T-cell (primary cell): ENCODE measurements at places on chromosomes 3 and 15. TPM values are rescaled to one million over a fixed set of nuclear protein-coding genes. Genes with fewer than 3 reads are reported as not detected.

- H3K4me1 ChIP-seq = no peaks in the 10 kb centered on the region
- no peaks in the 10 kb centered on the region for H3K36me3 ChIP-seq
- no peak overlapping the region for H3K27ac ChIP-seq
- no peak overlapping the region for H3K4me3 ChIP-seq
- H3K27me3 ChIP-seq = no peaks in the 10 kb centered on the region
- DNase-seq = no peak
These were observed 880.1 kb downstream of the PDCD6IP start for GRCh38 chr3:34678575-34678974.

- no peak overlapping the region for H3K4me3 ChIP-seq
- no peaks in the 10 kb centered on the region for H3K36me3 ChIP-seq
- H3K4me1 ChIP-seq = no peaks in the 10 kb centered on the region
- no peak overlapping the region for H3K27ac ChIP-seq
These were observed 357.0 kb downstream of the NR2F2 start for GRCh38 chr15:96687388-96688107.

- no peak for DNase-seq
- no peaks in the 10 kb centered on the region for H3K36me3 ChIP-seq
- H3K4me1 ChIP-seq = no peaks in the 10 kb centered on the region
- H3K27me3 ChIP-seq = no peaks in the 10 kb centered on the region
- H3K27ac ChIP-seq = no peak overlapping the region
These were observed 227.3 kb upstream of the BCHE start for GRCh38 chr3:166064476-166064875.

DNA sequence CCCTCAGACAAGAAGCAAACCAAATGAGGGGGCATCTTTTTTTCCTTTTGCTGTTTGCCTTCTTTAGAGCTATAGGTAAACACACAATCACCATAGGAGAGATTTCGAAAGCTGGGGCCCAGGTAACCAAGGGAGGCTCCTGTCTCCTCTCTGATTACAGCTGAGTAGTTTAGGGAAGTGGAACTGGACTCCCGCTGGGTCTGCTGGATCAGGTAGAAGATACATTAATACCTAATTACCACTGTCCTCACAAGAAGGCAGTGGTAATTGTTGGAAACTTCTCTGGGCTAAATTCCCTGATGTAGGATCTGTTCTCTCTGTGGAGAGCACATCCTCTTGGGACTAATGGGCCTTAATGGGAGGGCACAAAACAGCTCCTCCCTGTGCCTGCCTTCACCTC, 32.7 kb downstream of the HDC start:
- no peaks in the 10 kb centered on the region for H3K27me3 ChIP-seq
- H3K36me3 ChIP-seq = no peaks in the 10 kb centered on the region
- no peak overlapping the region for H3K27ac ChIP-seq
- no peaks in the 10 kb centered on the region for H3K4me1 ChIP-seq
- H3K4me3 ChIP-seq = no peak overlapping the region

GRCh38 chr3:79845546-79845945, 77.7 kb upstream of the ROBO1 start:
- no peak for DNase-seq
- no peaks in the 10 kb centered on the region for H3K36me3 ChIP-seq
- no peak overlapping the region for H3K27ac ChIP-seq
- H3K27me3 ChIP-seq = no peaks in the 10 kb centered on the region
- no peaks in the 10 kb centered on the region for H3K4me1 ChIP-seq

- H3K4me3 ChIP-seq = no peak overlapping the region
- no peaks in the 10 kb centered on the region for H3K4me1 ChIP-seq
- H3K36me3 ChIP-seq = no peaks in the 10 kb centered on the region
- DNase-seq = no peak
- H3K27ac ChIP-seq = no peak overlapping the region
These were observed 21.9 kb downstream of the OSTN start for GRCh38 chr3:191220908-191221307.

DNA sequence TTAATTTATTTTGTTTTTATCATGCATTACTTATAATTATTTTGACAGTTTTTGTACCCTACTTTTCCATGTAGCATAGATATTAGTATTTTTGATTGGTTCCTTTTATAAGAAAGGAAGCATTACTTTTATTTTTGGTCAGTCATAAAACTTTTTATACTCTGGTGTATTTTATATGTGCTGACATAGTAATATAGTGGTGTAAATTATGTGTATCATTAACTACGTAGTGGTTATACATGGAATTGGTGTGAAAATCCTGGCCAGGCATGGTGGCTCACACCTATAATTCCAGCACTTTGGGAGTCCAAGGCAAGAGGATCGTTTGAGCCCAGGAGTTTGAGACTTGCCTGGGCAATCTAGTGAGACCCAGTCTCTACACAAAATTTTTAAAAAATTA, 18.8 kb upstream of the NIPA2 start:
- peaks cover 5% of the 10 kb centered on the region for H3K36me3 ChIP-seq
- DNase-seq = no peak
- no peaks in the 10 kb centered on the region for H3K4me1 ChIP-seq

DNA sequence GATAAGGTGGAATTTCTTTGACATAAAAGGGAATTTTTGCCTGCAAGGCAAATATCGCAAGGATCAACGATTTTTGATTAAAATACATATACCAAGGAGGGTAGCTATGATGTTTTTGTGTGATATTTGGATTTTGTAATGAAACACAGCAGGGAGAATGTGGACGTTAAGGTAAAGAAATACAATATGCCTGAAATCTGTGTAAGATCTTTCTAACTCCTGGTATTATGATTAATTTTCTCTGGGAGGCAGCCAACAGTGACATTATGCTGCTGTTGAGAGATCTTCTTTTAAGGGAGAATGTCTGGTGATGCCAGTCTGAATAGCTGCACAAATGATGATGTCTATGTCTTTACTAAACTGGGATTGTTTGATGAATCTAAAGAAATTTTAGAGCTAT, 972.2 kb downstream of the SQOR start:
- H3K4me3 ChIP-seq = no peak overlapping the region
- DNase-seq = no peak
- no peaks in the 10 kb centered on the region for H3K27me3 ChIP-seq
- no peak overlapping the region for H3K27ac ChIP-seq
- no peaks in the 10 kb centered on the region for H3K4me1 ChIP-seq

DNA sequence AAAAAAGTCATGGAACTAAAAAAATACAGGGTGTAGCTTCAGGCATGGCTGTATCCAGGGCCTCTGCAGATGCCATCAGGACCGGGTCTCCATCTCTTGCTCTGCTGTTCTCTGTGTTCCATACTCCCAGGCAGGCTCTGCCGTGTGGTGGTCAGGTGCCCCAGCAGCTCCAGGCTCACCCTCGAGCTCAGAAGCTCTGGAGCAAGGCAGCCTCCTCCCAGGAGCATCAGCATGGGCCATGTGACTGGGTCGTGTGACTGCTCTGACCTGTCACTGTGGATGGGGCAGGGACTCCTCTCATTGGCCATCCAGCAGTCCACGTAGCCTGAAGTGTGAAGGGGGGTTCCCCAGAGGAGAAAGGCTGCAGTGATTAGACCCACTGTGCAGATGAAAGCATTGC, 8.5 kb downstream of the FBLN2 start:
- H3K27ac ChIP-seq = no peak overlapping the region
- DNase-seq = no peak
- H3K4me3 ChIP-seq = no peak overlapping the region

DNA sequence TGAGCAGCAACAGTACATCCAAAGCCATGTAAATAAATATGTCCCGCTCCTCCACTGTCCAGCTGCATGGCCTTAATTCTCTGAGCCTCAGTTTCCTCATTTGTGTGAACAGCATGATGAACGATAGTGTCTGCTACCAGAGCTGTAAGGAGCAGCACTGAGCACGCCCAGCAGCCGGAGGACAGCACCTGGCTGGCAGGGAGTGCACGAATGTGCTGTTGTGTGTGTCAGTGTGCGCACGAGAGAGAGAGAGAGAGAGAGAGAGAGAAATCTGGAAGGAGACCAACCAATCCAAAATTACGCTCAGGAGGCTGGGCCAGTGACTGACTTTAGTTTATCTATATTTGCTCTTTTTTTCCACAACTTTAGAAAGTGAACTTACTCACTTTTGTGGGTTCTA, 26.6 kb upstream of the PLXNA1 start:
- H3K27ac ChIP-seq = no peak overlapping the region
- H3K4me1 ChIP-seq = no peaks in the 10 kb centered on the region
- no peak for DNase-seq
- H3K36me3 ChIP-seq = no peaks in the 10 kb centered on the region
- H3K4me3 ChIP-seq = no peak overlapping the region
- H3K27me3 ChIP-seq = no peaks in the 10 kb centered on the region

DNA sequence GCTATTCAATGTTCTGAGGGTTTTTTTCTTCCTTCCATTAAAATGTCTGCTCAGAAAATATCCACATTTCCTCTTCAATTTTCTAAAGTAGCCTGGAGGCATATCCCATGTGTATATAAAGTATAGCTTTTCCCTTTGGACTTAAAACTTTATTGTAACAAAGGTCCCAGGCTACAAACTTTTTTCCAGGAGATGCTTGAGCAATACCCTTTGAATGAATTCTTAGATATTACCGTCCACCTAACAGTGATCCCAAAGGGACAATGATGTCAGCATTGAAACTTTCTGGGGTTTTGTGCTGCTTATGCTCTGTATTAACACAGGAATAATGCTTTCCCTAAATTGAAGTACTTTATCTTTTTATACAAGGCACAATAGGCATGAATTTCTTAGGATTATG, 525.2 kb downstream of the CADM2 start:
- H3K27ac ChIP-seq = no peak overlapping the region
- H3K4me1 ChIP-seq = no peaks in the 10 kb centered on the region
- H3K4me3 ChIP-seq = no peak overlapping the region
- no peaks in the 10 kb centered on the region for H3K27me3 ChIP-seq

DNA sequence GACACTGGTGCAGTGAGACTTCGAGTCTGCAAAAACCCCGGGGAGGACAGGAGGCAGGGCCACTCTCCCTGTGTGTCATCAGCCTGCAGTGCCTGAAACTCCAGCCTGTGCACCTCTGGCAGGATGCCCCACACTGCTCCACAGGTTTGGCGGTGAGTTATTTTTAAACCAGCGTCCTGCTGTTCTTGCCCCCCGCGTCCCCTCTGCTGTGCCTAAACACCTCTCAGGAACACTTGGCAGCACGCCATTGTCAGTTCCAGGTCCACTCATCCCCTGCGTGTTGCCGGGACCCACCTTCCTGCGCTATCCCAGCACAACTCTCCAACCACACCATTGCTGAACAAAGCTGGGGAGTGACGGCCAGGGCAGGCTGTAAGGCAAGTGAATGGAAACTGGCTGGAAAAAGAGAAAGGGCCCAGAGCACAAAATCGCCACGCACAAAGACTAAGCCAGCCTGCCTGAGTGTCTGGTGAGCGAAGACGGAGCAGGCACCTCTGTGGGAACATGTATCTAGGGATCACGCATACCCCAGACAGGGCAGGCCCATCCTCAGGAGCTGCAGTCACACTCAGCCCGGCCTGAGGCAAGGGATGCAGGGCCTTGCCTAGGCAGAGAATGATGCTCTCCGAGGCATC, 3.1 kb upstream of the PLA2G4F start:
- no peaks in the 10 kb centered on the region for H3K4me1 ChIP-seq
- peaks cover 56% of the 10 kb centered on the region for H3K36me3 ChIP-seq
- no peaks in the 10 kb centered on the region for H3K27me3 ChIP-seq
- DNase-seq = no peak
- no peak overlapping the region for H3K4me3 ChIP-seq

DNA sequence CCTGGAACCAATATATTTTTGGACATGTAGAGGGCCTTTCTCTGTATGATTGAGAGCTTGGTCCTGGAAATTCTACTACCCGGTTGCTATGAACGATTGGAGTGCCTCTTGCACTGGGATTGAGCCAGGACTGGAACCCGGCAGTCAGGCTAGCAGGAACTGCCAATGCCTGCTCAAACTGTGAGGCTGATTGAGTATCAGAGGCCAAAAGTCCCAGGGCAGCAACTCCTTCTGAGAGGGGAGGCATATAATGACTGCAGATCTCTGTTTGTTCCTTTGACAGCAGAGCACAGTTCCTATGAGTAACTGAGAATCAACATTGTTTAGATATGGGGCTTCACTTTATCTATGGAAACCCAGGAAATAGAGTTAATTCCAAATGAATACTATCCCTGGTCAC, 12.9 kb downstream of the IQCH start:
- no peak for DNase-seq
- H3K36me3 ChIP-seq = no peaks in the 10 kb centered on the region
- H3K27me3 ChIP-seq = no peaks in the 10 kb centered on the region
- H3K27ac ChIP-seq = no peak overlapping the region
- no peaks in the 10 kb centered on the region for H3K4me1 ChIP-seq

DNA sequence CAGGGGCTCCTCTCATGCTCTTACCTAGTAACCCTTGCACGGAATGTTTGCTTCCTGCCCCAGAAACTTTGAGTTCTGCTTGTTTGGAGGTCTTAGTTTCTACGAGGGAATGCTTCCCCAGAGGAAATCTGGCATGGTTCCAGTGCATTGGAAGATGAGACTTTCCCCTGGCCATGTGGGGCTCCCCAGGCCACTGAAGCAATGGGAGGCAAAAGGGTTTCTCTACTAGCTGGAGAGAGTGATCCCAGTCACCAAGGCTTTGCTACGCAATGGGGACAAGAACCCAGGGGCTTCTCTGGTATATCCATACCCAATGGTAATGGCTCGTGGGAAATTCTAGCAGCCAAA, 44.2 kb upstream of the RPL32 start:
- no peaks in the 10 kb centered on the region for H3K27me3 ChIP-seq
- no peak for DNase-seq
- H3K36me3 ChIP-seq = no peaks in the 10 kb centered on the region
- H3K4me3 ChIP-seq = no peak overlapping the region
- peaks cover 5% of the 10 kb centered on the region for H3K4me1 ChIP-seq

DNA sequence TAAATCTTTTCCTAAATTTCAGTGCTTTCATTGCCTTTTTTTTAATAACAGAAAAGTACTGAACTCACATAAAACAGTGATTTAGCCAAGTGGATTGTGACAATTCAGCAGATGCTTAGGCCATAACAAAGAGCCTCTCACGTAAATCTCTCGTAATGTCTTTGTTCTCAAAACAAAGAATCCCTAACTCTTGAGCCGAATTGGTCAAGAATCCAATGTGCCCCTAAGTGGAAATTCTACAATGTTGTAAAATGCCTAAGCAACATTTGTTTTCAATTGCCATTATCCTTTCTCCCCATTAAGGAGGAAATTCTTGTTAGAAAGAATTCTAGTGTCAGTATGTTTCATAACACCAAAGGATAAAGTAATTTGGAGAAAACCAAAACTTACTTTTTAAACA, 235.7 kb upstream of the THBS1 start:
- H3K27ac ChIP-seq = no peak overlapping the region
- H3K27me3 ChIP-seq = no peaks in the 10 kb centered on the region
- DNase-seq = no peak

COL6A5 gene
- not detected for total RNA-seq
